ENCODE measurements at places on chromosomes 5 and 9.

GRCh38 chr5:53112909-53113308, 3.4 kb upstream of the MOCS2 start:
- DNase-seq: no peak

- DNase-seq: no peak
Observed at GRCh38 chr5:172945151-172945550, 14.1 kb upstream of the RPL26L1 start.

DNA sequence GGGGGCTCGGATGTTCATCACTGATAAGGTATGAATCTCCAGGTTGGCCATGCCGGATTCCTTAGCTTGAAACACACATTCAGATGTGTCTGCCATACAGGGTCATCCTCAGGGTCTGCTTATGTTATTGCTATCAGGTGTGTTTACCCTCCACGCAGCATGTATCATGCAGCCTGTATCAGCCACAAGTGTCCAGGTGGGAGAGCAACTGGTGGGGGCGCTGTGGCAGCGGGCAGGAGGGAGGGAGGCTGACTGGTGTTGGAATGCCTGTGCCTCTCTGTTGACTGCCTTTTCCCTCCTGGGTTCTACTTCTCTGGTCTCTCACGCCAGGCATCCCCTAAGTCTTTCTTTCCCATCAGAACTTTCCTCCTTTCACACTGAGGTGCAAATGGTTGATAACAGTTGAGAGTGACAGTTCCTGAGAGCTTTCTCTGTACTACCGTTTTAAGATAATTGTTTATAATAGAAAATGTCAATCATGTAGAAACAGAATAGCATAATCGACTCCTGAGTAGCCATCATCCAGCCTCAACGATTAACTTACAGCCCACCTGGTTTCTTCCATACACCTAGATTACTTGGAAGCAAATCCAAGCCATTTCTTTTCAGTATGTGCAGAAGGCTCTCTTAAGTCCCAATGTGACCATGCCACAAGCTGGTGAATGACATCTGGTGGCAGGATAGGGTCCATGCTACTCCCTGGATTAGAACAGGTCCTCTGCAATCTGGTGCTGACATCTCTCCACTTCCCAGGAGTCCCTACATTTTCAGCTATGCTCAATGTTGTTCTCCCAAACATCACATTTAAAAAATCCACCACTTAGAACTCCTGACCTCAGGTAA, 86.6 kb downstream of the ACER2 start:
- no peak for DNase-seq

DNA sequence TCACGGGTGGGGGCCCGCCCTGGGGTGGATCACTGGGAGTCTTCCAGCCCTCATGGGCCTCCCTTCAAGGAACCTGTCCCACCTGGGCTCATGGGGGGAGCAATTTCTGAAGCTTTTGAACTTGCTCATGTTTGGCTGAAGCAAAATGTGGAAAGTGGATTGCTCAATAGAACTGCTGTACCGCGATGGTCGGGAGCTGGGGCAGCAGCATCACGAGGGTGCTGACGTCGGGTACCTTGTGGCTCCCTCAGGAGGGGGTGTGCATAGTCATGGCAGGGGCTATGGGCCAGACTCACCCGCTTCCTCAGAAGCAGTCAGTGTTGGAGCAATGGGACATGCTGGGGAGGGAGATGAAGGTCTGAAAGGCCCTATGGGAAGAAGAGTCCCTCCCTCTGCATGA, 57.9 kb downstream of the PRRT1B start:
- DNase-seq: no peak

DNA sequence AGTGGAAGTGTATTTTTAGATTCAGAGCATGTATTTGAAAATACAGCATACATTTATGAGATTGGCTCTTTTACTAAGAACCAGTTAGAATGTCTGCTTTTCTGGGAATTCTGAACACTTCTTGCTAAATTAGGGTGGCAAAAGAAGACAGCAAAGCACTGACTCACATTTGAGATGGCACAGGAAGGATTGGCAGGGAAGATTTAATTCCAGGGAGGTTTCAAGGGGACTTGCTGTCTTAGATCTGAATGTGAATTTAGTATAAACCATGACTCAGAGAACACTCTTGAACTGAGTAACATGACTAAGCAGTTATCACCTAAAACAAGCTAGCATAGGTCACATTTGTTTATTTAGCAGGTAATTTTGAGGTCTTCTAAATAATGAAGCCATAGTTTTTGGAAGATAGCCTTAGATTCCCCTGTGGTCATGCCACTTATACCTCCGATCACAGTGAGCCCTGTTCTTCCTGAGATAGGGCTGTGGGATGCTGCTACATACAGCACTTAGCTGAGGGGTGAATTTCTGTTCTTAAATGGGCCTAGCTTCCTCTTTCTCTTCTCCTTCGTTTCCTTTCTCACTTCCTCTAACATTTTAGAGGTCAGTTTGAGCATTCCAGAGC, 173.8 kb downstream of the PCSK1 start:
- DNase-seq: no peak

GRCh38 chr5:175564716-175565115, 86.4 kb downstream of the SFXN1 start:
- DNase-seq: no peak

GRCh38 chr5:13350767-13351166, 593.7 kb downstream of the DNAH5 start:
- DNase-seq: no peak

DNA sequence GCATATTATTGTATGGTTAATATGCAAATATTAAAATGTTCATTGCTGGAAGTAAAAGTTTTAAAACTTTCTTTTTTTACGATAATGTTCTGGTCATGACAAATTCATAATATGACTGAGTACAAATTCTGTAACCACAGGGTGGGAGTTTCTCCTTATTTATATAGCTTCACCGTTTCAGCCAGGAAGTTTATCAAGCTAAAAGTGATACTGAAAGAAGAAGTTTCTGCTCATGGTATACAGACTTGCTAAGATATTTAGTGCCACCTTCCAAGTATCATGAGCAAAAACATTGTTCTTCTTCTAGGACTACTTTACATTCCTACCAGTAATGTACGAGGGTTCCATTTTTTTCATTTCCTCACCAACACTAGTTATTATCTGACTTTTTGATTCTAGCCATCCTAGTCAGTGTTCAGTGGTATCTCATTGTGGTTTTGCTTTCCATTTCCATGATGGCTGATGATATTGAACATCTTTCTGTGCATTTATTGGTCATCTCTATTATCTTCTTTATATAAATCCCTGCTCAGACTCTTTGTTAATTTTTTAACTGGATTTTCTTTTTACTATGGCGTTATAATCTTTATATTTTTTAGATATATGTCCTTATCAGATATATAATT, 94.2 kb upstream of the PRRC1 start:
- no peak for DNase-seq

GRCh38 chr9:94554439-94555331, at the start of gene PCAT7:
TSS of gene PCAT7 (plus strand) at chr9:94555083.
- DNase-seq: peak; percentile 2

- no peak for DNase-seq
Observed at GRCh38 chr9:2085716-2086115, 70.6 kb downstream of the SMARCA2 start.

DNA sequence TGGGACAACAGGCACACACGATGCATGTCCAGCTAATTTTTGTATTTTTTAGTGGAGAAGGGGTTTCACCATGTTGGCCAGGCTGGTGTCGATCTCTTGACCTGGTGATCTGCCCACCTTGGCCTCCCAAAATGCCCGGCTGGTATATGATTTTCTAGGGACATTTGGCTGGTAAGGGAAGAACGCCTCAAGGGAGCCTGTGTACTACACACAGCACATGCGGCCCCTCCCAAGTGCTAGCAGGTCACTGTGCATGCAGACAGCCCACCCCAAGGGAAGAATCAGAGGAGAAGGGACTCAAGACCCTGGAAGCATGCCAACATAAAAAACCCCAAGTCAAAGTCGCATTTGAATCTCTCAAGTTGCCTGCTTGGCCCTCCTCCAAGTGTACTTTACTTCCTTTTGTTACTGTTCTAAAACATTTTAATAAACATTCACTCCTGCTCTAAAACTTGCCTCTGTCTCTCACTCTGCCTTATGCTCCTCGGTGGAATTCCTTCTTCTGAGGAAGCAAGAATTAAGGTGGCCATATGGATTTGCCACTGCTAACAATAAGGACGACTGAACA, 24.3 kb upstream of the OTULINL start:
- no peak for DNase-seq

- no peak for DNase-seq
Observed at GRCh38 chr5:54844266-54844665, 141.1 kb downstream of the ESM1 start.

DNA sequence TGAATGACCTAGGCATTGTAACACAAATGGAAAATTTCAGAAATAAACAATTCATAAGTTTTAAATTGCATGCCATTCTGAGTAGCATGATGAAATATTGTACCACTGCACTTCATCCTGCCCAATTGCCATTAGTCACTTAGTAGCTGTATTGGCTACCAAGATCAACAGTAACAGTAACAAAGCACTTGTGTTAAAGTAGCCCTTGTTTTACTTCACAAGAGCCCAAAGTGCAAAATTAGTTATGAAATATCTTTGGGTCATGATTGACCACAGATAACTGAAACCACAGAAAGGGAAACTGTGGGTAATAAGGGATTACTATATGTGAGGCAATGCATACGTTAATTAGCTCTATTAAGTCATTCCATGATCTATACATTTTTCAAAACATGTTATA, 33.3 kb upstream of the RORB start:
- no peak for DNase-seq

GRCh38 chr9:121620325-121620673, 31.1 kb upstream of the DAB2IP start:
- no peak for DNase-seq

DNA sequence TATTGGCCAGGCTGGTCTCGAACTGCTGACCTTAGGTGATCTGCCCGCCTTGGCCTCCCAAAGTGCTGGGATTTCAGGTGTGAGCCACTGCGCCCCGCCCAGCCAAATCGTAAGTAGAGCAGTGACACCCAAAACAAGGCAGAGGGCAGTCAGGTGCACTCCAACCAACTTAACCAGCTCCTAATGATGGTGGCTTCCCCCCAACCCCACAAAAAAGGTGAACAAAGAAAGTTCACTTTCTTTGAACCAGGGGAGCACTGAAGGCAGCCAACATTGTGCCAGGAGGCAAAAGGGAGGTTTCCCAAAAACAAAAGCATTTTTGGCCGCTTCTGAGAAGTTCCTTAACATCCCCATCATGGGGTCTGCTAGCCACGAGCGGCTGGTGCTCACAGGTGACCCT, 9.6 kb downstream of the GMCL2 start:
- DNase-seq: no peak

DNA sequence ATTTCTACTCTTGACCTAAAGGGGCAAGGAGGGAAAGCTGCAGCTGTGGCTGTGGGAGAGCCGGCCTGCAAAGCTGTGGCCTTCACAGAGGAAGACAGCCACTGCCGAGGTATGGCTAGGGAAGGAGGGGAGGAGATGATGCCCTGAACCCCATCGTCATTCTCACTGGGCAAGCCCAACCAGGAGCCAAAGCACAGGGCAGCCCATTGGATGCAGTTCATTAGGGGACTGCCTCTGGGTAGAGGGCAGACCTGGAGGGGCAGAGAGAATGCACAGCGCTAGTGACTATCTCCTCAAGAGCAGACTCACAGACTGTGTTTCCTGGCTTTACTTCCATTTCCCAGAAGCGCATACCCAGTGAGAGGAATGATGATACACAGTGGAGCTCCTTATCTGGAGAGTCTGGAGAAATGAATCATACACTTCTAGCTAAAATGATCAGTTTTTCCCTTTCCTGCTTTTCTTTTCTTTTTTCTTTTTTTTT, 47.2 kb upstream of the TTC23L start:
- no peak for DNase-seq

GRCh38 chr5:33305572-33305971, 135.2 kb upstream of the TARS1 start:
- no peak for DNase-seq

- DNase-seq: no peak
Observed at GRCh38 chr5:159240301-159240870, 22.7 kb upstream of the UBLCP1 start.

DNA sequence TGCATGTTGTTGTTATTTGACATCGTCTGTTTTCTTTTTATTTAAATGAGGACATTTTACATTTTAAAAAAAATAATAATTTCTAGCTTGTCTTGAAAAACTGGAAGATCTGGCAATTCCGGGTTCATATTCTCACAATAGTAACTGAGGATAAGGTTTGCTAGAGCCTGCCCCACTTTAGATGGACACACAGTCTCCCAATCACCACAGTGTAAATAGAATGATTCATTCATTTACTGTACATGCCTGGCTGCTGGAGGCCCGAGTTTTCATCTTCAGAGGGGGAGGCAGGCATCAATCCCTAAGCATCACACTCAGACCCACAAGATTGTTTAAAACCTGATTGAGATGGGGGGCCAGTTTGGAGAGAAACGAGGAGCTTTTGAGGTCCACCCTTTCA, 2039.7 kb upstream of the WWC1 start:
- DNase-seq: no peak

GRCh38 chr5:124654418-124654817, 92.0 kb downstream of the ZNF608 start:
- no peak for DNase-seq

DNA sequence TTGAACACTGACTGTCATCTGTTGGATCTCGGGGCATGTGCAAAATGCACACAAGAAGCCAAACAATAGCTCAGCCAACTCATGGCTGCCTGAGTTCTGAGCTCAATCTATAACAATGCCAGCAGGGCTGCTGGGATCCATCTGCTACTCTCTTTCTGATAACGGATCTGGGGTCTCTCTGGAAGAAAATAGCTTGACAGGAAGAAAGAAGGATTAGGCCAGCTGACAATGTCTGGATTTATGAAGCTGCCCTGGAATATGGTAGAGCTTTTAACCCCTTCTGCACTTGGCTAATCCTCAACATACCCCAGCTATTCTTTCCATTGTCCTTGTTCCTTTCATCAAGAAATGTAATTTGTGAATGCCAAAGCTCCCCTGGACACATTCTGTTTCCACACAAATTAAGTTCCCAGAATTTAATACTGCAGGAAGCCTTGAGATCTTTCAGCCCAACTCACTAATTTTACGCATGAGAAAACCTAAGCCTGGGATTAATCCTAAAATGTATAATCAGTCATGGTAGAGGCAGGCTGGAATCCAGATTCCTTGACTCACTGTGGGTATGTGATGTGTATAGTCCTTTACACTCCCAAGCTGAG, 62.7 kb upstream of the PCA3 start:
- peak; percentile 38 for DNase-seq

GRCh38 chr5:113170707-113171106, 194.1 kb downstream of the DCP2 start:
- DNase-seq: no peak

DNA sequence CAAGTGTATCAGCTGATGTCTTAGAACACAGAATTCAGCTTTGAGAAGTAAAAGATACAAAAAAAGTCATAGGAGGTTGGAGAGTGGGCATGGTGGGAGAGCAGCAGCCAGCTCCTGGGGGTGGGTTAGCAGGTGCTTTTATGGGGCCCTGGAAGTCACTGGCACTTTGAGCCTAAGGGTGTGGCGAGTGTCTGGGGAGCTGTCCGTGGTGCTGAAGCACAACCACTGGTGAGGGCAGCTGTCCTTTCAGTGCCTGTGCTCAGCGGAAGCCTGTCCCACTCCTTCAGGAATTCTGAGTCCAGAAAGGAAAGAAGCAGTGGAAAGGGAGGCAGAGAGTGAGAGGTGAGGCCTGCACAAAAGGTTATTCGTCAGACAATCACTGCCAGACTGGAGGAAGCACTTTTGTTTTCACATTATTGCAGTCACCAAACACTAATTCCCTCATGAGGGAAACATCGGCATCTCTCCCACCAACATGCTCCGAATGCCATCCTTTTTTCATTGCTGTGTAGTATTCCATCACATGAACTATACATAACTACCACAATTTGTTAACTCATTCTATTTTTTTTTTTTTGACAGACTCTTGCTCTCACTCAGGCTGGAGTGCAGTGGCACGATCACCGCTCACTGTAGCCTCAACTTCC, 59.4 kb upstream of the RAPGEF1 start:
- DNase-seq: peak; percentile 54

Data from retina (tissue), 1 donor.